ENCODE measurements at places on chromosomes 11 and 22.

GRCh38 chr11:31214372-31214771, 155.2 kb downstream of the DCDC1 start:
- no peak for DNase-seq

DNA sequence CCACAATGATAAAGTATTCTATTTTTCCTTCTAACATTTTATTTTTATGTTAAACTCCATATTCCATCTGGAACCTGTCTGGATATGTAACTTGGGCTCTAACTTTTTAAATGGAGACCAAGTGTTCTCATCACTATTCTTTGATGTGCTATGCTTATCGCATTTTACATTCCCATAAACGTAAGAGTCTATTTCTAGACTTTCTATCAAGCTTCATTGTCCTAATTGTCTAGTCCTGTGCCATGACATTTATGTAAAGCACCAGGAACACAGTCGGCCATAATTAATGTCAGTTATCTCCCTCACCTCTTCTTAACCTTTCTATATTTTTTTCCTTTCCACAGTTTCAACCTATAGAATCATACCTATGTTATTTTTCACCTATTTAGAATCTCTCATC, 113.9 kb upstream of the TEAD1 start:
- DNase-seq, result no peak

GRCh38 chr22:20729194-20729593, 44.7 kb upstream of the SERPIND1 start:
- no peak for DNase-seq

DNA sequence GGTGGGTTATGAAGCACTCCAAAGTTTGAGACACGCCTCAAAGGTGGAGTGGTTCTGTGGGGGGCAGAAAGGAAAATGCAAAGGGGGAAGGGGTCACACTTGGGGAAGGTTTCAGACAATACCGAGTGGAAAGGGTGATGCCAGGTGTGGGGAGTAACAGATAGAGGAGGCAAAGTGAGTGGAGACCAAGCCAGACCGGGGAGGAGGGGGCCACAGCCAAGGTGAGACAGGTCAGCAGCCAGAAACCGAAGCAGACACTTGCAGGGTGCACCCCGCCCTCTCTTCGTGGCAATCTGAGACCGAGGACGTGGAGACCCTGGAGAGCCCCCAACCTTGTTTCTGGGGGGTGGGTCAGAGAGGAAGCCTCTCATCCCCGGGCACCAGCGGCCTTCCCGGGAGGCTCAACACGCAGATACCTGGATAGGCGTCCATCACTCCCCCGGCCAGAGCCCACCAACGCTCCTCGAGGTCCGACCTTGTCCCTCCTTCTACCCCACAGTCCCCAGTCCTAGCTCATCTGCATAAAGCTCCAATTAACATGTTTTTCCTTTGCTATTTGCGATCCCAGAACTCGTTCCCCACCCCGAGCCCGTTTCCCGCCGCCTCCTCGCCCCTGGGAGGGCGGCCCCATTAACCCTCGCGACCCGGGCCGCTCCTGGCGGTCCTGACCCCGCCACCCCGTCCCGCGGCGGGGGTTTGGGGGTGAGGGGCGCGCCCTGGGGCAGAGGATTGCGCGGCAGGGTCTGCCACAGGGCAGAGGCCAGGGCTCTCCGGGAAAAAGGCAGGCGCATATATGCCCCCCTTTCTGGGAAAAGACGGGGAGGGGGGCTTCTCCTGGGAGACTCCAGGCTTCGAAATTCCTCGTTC, 21.8 kb downstream of the RTN4RL2 start:
- DNase-seq, result no peak

- no peak for DNase-seq
These were observed 45.2 kb downstream of the ALX4 start for GRCh38 chr11:44264761-44265160.

DNA sequence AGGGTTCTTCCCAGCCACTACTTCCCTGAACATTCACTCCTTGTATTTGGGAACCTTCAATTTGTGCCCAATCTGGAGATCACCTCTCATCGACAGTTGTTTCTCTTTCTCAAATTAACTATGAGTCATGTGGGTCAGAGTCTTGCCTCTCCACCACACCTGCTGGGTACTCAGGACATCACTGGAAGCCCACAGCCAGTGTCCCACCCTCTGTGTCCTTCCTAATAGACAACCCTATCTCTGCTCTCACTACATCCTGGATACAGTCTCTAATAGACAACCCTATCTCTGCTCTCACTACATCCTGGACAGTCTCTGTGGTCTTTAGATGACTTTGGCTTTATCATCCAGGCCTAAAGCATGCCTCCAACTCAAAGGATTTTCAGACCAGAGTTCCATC, 70.1 kb downstream of the ARL14EP start:
- DNase-seq, result no peak

DNA sequence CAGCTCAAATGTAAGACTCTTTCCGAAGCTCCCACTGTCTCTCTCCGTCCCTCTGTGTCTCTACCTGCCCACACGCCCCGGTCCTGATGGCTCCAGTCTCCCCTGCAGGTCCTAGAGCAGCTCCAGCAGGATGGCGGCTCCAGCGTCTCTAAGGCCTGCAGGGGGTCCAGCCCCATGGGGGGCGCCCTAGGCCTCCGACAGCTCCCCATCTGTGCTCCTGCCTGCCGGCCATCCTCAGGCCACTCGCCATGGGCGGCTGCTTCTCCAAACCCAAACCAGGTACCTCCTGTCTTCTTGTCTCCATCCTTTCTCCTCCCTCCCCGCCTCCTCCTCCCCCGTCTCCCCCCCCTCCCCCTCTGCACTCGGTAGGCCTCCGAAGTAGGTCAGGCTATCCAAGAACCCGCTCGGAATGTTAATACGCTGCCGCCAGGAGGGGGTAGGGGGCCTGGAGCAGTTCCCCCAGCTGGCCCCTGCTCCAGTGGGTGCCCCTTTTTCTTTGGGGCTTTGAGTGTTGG, 699 bp downstream of the AIFM3 start:
- no peak for DNase-seq
